ENCODE measurements at places on chromosomes 2 and 18. TPM values are rescaled to one million over a fixed set of nuclear protein-coding genes. Genes with fewer than 3 reads are reported as not detected.

- no peak for DNase-seq
Observed at GRCh38 chr2:173898178-173898668, 67.0 kb downstream of the SP3 start.

DNA sequence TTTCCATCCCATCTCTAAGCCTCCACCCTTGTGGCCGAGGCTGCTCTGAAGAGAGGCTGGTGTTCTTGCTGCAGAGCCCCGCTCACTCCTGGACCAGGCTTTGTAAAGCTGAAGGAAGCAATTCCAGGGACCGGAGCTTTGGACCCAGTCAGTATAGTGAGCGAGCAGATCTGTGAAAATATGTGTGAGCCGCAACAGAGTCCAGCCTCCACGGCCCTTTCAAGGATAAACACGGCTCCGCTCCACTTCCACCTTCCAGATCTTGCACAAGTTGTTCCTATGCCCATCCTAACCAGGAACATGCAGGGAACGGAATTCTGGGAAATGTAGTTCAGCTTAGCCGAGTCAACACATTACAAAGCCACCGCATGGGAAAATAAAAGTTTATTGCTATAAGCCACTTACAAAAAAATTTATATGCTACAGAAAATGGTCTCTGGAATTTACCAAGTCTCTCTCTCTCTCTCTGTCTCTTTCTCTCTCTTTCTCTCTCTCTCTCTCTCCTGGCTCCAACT, 151.7 kb upstream of the ZNF521 start:
- peak; percentile 29 for DNase-seq

GRCh38 chr2:84855731-84856130, 25.2 kb downstream of the TRABD2A start:
- no peak for DNase-seq

ANKRD62 gene
- total RNA-seq = not detected

GRCh38 chr18:2610549-2610948, 39.2 kb downstream of the NDC80 start:
- no peak for DNase-seq

GRCh38 chr18:35588122-35588521, 6.6 kb downstream of the GALNT1 start:
- no peak for DNase-seq

DNA sequence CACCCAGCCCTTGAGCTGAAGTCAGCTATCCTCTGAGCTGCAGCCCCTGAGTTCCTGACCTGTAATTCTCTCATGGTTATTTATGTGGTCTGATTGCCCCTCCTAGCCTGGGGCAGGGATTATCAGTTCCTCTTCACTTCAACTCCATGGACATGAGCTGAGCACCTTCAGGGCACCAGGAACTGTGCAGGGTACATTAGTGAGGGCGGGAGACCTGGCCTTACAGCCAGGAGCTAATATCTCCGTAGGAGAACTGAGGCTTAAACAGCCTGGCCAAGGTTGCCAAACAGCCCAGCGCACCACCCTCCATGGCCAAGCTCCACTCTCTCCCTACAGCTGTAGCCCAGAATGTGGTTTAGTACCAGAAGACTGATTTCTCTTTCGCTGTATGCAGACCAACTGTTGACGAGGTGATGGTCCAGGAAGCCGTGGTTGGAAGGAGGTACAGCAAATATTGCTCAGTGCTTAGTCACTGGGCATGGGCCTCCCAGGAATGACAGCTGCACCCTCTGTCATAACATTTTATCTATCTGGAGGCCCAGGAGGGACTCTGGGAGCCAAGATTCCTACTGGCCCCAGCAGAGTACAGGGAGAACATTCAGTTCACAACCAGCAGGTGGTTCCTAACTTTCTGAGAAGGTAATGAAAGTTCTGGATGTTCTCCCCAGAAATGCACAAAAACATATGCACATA, 228.7 kb upstream of the SIX2 start:
- peak; percentile 89 for DNase-seq

DNA sequence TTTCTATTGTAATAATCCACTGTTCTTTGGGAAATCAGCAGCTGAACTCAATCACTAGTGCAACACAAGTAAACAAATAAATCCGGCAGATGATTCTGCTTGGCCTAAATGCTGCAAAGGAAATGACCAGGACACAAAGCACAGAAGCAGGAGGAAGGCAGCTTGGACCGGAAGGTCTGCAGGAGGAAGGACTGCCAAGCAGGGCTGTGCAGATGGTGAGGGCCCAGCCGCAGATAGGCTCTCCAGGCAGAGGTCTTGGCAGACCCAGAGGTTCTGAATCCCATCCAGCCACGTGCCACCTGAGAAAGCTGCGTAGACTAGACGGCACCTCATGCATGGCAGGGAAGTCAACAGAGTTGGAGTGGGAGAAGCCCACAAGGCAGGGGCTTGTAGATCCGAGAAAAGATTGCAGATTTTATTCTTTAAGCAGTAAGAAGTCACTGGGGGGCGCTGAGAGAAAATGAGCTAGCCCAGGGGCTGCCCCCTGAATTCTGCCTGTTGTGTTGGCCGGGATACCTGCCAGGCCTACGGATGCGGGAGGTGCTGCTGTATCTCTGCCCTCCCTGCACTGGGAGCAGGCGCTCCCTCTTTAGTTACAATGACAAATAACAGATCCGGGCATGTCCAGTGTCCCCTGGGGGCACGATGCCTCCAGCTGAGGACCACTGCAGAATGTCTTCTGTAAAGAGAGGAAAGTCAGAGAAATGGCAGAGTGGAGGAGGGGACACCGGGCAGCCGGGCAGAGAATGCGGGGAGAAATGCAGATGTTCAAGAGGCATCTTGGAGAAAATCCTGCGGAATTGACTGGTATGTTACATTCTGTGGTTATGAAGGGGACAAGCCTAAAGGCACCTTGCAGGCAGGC, 153.5 kb downstream of the PXDN start:
- no peak for DNase-seq

GRCh38 chr2:23703583-23704385, 223.1 kb downstream of the ATAD2B start:
- DNase-seq = no peak

DNA sequence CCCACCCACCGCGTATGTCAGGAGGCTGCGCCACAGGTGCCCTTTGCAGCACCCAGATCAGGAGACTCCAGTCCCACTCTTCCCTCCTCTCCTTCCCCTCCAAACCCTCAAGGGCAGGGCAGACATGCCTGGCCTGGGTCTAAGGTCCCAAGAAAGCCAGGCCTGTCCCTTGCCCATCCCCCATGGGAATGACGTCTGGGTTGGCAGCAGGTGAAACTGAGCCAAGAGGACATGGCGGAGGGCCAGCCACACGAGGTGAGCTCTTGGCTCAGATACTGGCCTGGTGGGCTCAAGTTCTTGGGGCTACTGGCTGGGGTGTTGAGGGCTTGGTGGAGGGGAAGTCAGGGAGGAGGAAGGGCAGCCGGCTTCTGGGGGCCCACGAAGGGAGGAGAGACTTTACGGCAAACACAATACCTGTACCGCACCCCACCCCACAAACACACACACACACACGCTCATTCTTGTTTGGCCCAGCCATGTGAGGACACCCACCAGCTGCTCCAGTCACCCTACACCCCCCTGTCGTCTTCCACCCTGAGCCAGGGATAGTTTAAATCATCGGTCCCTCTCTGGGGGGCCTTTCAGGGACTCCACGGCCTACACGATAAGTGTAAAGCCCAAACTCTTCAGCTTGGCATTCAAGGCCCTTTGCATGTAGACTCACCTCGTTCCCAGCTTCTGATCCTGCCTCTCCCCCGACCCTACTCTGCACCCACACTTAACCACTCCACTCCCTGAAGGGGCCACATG, 24.1 kb upstream of the TNS1 start:
- DNase-seq = no peak

DNA sequence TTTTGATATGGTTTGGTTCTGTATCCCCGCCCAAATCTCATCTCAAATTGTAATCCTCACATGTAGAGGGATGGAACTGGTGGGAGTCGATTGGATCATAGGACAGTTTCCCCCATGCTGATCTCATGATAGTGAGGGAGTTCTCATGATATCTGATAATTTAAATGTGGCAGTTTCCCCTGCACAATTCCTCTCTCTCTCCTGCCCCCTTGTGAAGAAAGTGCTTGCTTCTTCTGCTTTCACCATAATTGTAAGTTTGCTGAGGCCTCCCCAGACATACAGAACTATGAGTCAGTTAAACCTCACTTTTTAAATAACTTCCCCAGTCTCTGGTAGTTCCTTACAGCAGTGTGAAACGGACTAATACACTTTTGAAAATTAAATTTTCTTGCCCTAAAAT, 12.3 kb upstream of the KCNJ3 start:
- DNase-seq = no peak

DNA sequence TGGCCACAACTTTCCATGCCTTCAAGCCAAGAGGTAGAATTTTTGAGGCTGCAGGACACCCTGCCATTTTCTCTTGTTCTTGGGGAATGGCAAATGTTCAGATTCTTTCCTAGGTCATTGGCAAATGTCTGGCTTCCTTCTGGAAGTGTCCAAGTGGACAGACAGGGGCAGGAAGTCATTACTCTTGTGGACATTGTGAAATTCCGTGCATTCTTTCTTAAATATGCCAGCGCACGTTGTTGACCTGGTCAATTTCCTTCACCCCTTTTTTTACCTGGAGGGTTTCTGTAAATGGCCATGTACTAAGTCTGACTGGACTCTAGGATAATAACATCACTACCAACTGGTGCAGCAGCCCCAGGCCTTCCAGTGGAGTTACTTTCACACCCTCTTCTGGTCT, 13.9 kb downstream of the ASB18 start:
- DNase-seq = no peak

DNA sequence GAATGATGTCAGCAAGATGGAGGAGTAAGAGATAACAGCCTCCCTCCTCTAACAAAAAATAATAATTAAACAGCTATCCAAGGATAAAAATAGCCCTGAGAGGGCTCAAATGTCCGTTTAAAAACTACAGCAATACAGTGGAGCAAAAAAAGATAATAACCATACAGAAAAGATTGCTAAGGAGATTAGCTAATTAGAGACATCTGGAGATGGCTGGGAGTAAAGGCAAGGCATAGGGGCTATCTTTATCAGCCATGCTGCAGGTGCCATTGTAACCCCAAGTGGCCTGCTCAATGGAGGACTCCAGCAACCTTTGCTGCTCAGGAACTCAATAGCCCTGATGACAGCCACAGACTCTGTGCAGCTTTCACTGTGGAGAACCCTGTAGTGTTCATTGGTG, 42.7 kb downstream of the MDH1 start:
- no peak for DNase-seq

GLI2 gene
- 0.44 TPM for total RNA-seq

- no peak for DNase-seq
Observed at GRCh38 chr2:148653437-148653836, 8.9 kb downstream of the EPC2 start.

DLGAP1 gene
- not detected for total RNA-seq

DNA sequence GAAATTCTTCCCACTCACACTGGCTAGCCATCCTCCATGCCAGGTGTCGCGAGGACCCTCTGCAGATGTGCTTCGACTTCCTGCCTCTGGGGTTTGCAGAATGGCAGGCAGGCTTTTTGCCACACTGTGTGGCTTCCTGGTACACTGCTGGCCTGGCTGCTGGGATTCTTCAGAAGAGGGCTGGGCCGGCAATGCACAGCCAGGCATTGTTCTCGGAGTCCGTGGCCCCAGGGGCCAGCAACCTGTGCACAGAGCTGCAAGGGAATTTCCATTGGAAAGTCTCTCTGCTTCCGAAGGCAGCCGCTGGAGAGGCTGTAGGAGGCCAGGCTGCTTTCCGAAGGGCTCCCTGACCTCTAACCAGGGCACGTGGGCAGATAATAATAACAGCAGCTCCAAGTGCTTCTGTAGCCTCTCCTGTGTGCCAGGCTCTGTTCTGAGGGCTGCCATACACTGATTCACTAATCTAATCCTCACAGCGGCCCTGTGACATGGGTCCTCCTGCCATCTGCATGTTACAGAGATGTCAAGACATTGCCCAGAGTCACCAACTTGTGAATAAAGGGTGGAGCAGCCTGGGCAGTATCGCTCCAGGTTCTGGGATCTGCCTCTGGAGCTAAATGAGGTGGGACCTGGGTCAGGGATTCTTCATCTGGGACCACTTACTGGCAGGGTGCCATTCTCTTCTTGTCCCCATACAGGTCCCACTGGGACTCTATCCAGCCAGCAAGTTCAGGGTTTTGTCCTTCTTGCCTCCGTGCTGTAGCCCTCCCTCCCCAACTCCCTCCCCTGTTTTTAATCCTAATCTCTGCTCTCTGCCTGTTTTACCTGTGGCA, 5.0 kb downstream of the LDLRAD4 start:
- DNase-seq = no peak

RIF1 gene
- total RNA-seq = 33.4 TPM

- DNase-seq = no peak
Observed at GRCh38 chr2:239020541-239021041, 172.7 kb downstream of the TWIST2 start.

GRCh38 chr2:210660-211059, 53.2 kb downstream of the SH3YL1 start:
- peak; percentile 86 for DNase-seq

- DNase-seq = no peak
Observed at GRCh38 chr2:43210467-43211303, 15.7 kb downstream of the ZFP36L2 start.

- no peak for DNase-seq
Observed at GRCh38 chr18:33505798-33506197, 65.3 kb upstream of the CCDC178 start.

UGT1A5 gene
- 0.53 TPM for total RNA-seq

NEB gene
- 0.27 TPM for total RNA-seq

DNA sequence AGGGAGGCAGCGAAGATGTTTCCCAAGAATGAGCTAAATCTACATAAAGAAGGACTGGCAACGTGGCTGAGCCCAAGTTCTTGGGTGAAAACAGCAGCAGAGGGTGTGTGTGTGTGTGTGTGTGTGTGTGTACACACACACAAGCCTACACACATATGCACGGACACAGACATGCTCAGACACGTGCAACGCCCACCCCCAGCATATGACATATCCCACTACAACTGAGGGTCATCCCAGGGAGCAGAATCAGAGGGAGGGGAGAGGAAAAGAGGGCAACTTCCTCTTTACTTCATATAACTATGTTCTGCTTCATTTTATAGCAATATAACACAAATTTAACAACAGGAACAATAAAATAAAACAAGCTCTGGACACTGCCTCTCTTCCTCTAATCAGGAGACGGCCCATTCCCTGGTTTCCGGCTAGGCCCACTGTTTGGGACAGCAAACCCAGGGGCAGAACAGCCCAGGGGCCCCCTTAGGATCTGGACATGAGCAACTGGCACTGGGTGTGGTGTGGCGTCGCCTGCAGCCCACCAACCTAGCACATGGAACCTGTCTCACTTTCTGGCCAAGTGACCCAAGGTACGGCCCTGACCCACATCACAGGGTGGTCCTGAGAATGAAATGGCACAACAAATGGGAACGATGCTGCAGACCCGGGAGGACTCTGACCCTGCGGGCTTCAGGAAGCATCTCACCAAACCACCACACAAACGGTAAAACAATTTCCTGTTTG, 25.0 kb downstream of the FAM178B start:
- no peak for DNase-seq

GRCh38 chr2:200509235-200509611, 645 bp downstream of the KCTD18 start:
- peak; percentile 12 for DNase-seq

DNA sequence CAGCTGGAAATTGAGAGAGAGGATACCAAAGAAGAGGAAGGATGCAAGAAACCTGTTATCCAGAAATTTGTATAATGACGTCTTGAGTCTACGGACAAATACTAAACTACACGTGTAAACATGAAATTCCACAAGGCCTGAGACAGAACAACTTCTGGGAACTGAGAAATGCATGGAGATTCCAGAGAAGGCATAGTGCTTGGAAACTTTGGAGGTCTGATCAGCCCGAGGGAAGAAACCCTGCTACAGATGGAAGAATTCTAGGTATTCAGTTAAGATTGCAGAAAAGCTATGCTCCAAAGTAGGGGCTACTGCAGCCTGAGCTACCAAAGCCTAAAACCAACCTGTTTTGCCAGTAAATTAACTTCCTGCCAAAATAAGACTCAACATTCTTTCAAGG, 120.4 kb downstream of the PDCL3 start:
- DNase-seq = no peak

CEP76 gene
- 9.0 TPM for total RNA-seq

Data from foreskin keratinocyte (primary cell).